ENCODE measurements at places on chromosomes 12 and 14.
A peak's percentile ranks its signal among the peaks of the same experiment; 100 is the strongest.

DNA sequence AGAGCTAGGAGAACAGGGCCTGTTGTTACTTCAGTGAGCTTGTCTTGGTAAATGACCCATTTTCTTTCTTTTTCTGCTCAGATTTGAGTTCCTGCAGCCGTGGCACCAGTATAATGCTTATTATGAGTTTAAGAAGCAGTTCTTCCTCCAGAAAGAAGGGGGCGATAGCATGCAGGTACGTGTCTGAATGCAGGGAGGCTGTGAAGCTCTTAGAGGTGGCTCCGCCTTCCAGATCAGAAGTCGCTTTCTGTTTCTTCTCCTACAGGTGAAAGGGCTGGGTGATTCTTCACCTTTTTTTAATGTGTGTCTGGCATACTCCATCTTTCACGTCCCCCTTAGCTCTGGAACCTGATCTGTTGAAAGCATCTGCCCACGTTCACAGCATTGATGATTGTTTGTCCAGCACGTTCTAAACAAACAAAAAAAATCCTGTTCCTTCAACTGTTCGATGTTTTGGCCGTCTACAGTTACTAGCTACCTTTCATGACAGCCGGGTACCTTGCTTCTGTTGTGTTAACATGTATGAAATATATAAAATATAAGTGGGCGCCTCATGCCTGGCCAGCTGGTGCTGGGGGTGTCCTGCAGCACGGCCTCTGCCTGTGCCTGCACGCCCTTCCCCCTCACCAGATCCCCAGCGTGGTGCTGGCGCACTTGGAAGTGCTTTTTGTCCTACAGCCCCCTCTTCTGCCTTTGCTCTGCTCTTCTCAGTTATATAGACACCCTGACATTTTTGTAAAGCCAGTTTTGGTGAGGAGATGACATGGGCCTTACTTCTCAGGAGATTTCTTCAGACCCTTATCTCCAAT is 44.6 kb downstream of the SFSWAP start:
- no peak for DNase-seq

GRCh38 chr12:78208092-78208491 is 377.4 kb downstream of the NAV3 start:
- DNase-seq, result no peak

GRCh38 chr14:63295231-63295685 is 23.5 kb downstream of the GPHB5 start:
- DNase-seq, result no peak

DNA sequence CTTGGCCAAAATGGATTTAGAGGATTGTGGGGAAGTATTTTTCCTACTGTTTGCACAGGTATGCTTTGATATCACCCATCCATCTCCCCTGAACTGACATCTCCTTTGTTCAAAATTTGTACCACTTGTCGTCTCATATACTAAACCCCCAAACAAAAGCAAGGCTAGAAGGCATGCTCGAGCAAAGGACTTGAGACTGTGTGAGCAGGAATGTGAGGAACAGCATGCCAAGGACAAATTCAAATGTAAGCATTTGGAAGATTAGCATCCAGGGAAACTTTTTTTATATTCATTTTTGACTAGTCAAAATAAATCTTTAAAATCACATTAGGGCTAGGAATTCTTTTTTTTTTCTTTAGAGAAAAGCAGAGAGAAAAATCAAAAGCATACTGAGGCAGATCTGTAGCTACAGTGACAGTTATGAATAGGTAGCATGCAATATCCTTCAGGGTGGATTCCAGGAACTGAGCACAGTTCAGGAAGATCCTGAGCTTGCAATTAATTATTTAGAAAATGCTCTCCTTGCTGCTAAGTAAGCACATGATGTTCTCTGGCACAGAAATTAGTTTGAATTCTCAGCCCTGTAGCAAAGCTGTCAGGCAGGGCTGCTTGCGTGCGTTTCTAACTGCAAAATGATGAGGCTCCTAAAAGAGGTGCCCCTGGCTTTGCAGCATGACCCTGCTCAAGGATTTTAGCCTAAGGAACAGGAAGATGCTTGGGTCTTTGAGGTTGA is 327.7 kb downstream of the LRIG3 start:
- DNase-seq, result no peak

DNA sequence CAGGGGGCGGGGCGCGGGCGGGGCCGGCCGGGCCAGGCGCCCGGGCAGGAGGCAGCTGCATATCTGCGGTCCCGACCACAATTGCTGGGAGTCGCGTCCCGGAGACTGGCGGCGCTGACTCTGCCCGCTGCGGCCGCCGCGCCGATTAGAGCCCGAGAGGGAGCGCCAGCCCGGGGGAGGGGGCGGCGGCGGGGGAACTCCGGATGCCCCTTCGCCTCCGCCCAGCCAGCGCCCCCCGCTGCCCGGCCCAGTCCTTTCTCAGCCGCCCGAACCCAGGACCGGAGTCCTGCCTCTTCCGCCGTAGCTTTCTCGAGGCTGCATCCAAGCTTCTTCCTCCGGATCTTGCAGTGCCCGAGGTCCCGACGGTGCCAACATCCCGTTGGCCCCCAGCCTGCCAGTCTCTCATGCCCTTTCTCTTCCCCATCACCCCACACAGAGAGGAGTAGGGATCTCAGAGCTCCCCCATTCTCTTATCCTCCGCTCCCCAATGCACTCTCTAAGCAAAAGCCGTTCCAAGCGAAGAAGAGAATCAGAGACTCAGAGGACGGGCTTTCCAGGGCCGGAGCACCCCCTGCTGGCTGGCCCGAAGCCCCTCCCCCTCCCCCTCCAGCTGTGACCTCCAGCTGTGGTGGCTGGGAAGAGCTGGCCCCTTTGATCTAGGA is 8.8 kb upstream of the SP7 start:
- DNase-seq, result peak; percentile 72

DNA sequence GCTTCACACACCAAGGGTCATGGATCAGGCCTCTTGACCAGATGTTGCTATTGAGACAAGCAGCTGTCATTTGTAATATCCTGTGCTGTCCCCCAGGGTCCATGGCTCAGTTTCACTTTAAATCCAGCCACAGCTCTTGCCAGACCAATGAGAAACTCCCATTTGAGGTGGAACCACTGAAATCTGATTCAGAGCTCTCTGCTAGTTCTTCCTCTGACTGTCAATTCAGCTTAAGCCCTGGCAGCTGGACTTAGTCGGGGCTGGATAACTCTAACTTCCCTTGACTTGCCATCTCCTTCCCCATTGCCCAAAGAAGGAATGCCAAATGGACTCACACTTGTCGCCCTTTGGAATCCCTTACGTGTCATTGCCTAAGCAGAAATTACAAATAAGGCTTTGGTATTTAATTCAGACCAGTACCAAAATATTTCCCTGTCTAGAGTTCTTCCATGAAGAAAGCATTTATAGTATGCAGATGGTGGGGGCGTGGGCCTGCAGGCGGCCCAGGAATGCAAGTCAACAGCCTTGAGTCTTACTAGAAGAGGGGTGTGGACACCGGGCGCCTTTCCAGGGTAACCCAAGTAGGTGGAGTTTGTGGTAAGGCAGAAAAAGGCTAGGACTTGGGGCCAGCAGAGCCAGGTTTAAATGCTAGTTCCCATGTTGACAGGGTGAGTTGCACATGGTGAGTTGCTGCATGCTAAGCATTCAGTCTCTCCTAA is 96.9 kb upstream of the TMPO start:
- DNase-seq, result peak; percentile 78

DNA sequence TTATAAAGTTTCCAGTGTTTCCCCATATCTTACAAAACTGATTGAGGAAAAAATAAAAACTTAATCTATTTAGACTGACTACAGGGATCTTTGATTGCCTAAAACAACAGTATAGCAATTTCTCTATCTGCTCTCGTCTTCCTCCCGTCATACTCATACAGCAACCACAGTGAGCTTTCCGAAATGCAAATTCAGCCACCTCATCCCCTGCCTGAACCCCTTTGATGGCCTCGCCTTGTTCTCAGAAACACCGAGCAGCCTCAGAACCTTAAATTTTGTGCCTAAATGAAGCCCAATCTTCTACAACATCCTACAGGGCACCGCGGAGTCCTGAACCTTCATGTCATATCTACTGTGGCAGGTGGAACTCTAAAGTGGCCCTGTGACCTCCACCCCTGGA is 223.7 kb upstream of the TMEM132C start:
- no peak for DNase-seq

DNA sequence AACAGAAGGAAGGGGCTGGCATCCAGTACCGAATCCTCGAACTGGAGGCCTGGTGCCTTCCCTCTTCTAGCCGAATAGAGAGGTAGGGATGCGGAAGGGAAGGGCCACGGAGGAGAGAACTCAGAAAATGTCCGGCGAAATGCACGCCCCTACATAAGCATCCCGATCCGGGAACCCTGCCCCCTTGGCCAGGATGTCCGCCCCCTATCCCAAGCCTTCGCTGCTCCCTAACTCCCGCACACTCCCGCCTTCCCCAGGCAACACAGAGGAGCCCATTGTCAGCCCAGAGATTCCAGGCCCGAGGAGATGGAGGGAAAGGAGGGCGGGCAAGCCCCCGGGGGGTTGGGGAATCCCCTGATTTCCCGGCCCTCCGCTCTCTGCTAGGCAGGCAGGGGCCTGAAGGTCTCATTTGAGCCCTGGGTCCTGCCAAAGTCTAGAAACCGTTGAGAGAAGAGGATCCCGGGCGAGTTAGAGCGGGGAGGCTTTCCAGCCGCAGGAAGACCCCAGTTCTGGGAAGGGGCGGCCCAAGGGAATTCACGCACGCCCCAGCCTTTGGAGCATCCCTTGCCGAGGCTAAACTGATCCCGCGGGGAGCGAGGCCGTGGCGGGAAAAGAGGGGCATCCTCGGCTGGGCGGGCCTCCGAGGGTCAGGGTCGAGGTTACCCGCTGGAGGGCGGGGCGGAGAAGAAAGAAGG is 569 bp upstream of the ARHGEF40 start:
- DNase-seq, result no peak

DNA sequence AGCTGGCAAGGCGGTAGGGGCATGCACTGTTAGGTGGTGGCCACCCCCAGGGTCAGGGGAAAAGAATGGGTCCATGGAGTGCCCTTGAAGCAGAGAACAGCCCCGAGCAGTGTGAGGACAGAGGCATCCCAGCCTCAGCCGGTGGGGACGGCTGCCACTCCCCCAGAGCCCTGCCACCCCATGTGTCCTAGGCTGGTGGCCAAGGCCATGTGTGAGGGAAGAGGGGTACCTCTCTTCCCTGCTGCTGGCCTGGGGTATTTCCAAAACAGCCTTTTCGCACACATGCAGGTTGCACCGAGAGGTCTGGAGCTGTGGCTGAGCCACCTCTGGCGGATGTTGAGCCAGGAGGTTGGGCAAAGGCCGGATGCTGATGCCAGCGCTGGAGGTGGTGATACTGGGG is 19.9 kb downstream of the RFLNA start:
- DNase-seq, result no peak

DNA sequence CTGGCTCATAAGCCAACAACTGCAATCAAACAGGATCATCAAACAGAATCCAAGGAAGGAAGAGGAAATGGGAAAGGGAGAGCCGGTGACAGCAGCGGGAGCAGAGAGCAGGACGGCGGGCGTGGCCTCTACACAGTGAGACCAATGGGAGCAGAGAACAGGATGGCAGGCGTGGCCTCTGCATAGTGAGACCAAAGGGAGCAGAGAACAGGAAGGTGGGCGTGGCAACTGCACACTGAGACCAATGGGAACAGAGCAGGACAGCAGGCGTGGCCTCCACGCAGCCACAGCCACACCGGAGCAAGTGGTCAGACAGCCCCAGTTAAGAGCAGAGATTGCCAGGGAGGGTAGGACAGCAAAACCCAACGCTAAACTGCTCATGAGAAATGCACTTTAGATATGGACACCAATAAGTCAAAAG is 16.4 kb downstream of the LRCOL1 start:
- DNase-seq, result peak; percentile 84

GRCh38 chr12:5489017-5489416 is 57.1 kb downstream of the NTF3 start:
- DNase-seq, result no peak

DNA sequence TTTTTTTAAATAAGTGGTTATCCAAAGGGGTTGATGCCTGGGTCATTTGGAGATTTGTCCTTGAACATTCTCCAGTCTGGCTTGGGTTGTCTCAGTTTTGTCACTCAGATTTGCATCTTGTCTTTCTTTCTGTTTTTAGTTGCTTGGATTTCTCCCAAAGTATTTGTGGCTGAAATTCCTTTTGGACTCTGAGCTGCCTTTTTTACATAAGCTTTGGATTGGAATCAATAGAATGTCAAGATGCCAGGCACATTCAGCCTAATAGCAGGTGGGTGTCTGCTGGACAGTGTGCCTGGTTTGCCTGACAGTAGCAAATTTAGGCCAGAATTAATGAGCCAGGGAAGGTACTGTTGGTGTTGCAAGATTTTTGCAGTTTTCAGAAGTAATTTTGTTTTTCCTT is 50.0 kb downstream of the FLRT2 start:
- DNase-seq, result no peak

DNA sequence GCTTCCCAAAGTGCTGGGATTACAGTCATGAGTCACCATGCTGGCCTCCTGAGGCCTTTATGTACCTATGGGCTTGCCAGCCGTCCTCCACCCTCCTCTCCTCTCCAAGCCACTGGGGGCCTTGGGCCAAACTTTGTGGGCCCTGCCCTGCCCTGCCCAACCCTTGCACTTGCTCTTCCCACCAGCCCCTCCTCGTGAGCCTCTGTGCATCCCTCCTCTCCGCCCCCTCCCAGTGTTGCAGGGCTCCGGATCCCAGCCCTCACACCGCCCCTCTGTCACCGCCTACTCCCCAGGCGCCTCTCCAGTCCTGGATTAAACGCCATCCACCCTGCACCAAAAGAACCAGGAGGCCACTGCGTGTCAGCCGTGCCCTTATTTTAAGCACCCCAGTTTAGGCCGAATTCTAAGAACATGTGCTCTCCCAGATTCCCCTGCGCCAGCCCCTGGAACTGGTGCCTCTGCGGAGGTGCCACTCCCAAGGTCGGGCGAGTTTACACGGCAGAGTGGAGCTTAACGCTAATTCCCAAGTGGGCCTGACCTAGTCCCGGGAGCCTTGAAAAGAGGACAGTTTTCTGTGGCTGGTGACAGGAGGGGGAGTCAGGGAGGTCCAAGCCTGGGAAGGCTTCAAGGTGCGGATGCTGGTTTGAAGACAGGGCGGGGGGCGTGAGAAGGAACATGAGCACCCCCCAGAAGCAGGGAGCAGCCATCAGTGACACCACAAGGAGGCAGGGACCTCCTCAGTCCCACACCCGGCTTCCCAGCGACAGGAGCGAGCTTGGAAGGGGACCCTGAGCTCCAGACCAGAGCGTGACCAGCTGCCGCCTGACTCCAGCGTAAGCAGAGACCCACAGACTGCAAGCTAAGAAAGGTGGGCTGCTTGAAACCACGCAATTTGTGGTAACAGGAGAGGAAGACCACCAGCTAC is 21.2 kb upstream of the CDCA4 start:
- no peak for DNase-seq

DNA sequence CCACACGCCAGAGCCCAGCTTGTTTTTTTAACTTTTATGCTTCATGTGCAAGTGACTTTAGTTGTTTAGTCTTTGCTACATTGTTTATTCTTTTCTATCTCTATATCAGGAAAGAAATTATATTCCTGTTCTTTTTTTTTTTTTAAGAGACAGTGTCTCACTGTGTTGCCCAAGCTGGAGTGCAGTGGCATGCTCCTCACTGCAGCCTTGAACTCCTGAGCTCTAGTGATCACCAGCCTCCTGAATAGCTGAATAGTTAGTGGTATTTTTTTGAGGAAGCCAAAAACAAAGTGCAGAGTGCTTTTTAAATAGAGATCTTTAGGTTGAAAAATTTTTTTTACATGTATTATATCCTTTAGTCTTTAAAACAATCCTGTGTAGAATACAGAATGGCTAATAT is 58.2 kb downstream of the ETNK1 start:
- no peak for DNase-seq
